ENCODE measurements at places on chromosomes 2 and 18.

- DNase-seq: no peak
Observed at GRCh38 chr2:211390536-211391188, 834.3 kb downstream of the CPS1 start.

- no peak for DNase-seq
Observed at GRCh38 chr2:10956006-10956790, 44.5 kb downstream of the KCNF1 start.

DNA sequence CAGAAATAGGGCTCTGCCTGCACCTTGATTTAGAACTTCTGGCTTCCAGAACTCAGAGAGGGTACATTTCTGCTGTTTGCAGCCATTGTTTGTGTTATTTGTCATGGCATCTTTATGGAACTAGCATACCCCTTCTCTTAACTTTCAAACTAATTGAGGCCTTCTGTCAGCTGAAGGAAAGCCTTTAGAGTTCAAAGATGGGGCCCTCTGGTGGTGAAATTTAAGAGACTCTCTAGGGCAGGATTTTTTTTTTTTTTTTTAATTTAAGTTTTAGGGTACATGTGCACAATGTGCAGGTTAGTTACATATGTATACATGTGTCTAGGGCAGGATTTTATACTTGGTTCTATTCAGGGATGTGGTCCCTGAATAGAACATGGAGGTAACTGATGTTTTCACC is 260.6 kb upstream of the LINC00305 start:
- no peak for DNase-seq

GRCh38 chr2:227450926-227451654 is 20.9 kb upstream of the AGFG1 start:
- no peak for DNase-seq

- DNase-seq: no peak
Observed at GRCh38 chr18:77899972-77900754, 650.5 kb downstream of the GALR1 start.

DNA sequence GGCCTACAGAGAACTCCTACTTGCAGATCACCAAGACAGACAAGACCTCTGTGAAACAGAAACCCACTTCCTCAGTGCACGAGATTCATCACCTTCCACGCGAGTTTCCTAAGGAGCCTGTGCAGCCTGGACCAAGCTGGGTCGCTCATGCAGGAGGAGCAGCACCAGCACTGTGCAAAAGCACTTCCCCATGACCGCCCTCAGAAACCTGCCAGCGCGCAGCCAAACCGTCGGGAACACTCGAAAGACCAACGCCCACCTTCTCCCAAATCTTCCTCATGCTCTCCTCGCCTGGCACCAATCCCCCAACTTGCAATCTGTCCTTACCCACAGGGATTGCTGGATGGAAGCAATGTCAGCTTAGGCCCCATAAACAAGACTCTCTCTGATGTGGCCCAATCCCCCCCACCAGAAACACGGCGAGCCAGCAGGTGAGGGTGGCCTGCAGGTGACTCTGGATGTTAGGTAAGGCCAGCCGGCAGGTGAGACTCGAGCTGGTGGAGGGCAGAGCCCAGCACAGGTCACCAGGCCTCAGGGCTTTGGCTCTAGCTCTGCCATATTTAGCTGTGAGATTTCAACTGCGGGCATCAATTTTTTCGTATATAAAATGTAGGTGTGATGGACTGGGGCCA is 69.4 kb downstream of the PXDN start:
- no peak for DNase-seq

- no peak for DNase-seq
Observed at GRCh38 chr18:48607056-48607984, 68.5 kb downstream of the CTIF start.

DNA sequence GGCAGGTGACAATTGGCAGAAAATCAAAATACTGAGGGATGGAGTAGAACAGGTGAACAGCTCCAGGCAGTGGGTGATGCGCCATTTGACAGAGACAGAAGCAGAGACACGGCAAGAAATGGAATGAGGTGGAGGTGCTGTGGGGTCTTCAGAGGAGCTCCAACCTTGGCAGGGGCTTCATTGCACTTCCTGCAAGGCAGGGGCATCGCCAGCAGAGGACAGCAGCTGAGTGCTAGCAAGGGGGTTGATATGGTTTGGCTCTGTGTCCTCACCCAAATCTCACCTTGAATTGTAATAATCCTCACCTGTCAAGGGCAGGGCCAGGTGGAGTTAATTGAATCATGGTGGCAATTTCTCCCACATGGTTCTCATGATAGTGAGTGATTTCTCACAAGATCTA is 42.8 kb downstream of the CCDC68 start:
- no peak for DNase-seq

DNA sequence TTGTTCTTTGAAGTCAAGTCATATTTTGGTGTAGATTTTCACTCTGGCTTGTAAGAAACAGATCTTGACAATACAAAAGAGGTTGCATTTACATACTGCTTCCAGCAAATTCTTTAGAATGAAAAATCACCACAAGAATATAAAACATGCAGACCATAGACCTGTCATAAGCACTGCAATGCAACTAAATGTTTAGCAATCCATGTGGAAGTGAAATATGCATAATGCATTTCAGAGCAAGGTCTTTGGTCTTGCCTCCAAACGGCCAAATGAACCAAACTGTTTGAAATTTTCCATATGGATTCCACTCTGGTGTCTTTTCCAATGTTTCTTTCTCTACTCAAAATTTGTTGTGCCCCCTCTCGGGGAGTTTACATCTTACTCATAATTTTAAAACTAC is 271.0 kb upstream of the CDH20 start:
- DNase-seq: no peak

DNA sequence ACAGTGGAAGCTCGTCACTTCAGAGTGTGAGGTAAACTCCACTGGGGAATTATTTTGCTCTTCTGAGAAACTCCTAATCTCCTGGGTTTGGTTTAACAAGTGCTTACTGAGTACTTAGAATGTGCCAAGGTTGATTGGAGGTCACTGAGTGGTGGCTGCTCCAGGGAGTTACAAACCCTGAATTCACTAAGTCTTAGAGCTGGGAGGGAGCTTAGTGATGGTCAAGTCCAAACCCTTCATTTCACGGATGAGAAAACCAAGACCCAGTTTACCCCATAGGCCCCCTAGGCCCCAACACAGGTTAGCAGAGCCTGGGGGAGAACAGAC is 52.0 kb downstream of the SLC4A5 start:
- DNase-seq: no peak
